ENCODE measurements at places on chromosomes 1 and 21.

- DNase-seq: no peak
Observed at GRCh38 chr1:211327346-211327921, 801 bp downstream of the TRAF5 start.

DNA sequence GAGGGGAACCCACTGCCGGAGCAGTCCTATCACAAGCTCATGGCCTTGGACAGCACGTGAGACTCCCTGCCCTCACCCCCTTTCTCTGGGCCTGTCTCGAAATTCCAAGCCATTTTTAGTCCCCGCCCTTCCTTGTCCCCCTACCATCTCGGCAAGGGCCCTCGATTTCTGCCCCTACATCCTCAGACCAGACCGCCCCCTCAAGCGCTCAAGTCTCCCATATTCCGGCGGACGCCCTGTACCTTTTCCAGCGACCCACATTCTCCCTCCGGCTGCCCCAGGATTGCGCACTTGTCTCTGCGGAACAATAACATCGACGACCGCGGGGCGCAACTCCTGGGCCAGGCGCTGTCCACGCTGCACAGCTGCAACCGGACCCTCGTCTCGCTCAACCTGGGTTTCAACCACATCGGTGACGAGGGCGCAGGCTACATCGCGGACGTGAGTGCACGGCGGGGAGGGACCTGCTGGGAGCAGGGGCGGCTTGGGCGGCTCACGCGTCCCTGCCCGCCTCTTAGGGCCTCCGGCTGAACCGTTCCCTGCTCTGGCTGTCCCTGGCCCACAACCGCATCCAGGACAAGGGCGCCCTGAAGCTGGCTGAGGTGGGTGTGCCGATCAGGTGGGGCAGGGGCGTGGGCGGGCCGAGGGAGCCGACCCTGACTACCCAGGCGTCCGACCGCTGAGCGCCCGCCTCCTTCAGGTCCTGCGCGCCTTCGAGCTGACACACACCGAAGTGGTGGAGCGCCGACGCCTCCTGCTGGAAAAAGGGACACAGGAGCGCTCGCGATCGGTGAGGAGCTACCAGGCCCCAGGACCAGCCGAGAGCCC is 7.0 kb downstream of the LRRC71 start:
- DNase-seq: peak; percentile 53

DNA sequence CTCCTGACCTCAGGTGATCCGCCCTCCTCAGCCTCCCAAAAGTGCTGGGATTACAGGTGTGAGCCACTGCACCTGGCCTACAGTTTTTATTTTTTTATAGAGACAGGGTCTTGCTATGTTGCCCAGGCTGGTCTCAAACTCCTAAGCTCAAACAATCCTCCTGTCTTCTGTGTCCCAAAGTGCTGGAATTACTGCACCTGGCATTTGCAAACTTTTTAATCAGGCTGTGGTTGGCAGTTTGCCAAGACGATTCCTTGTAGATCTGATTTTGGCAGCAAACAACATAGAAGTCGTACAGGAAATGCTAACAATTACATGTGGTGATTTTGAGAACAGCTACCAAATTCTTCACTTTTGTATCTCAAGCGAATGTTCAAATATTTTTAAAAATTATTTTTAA is 10.1 kb downstream of the RBP7 start:
- DNase-seq: no peak

GRCh38 chr1:66938613-66939012 is 13.8 kb downstream of the MIER1 start:
- no peak for DNase-seq

DNA sequence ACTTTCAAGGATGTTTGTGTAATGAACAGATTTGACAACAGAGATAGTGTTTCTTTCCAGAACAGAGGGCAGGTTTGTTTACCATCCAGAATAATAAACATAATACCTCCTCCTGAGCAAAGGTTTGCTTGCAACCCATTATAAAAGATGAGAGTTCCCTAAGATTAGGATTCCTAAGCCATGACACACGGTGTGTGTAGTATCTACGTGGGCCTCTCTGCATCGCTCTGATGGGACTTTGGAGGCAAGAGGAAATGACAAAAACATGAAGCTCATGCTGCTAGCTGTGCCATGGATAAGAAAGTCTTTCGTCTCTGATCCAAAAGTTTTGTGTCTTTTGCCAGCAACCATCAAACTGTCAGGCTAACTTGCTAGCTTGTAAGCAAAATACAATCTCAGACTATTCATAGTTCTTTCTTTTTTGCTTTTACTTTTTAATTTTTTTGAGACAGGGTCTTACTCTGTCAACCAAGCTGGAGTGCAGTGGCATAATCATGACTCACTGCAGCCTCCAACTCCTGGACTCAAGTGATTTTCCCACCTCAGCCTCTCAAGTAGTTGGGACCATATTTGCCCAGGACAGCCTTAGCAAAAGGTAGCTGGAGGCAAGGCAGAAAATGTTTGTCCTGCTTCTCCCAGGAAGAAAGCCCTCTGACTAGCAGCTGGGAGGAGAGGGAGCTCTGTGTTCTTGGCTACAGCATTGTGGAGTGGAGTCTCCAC is 81.1 kb downstream of the LHX4 start:
- no peak for DNase-seq

DNA sequence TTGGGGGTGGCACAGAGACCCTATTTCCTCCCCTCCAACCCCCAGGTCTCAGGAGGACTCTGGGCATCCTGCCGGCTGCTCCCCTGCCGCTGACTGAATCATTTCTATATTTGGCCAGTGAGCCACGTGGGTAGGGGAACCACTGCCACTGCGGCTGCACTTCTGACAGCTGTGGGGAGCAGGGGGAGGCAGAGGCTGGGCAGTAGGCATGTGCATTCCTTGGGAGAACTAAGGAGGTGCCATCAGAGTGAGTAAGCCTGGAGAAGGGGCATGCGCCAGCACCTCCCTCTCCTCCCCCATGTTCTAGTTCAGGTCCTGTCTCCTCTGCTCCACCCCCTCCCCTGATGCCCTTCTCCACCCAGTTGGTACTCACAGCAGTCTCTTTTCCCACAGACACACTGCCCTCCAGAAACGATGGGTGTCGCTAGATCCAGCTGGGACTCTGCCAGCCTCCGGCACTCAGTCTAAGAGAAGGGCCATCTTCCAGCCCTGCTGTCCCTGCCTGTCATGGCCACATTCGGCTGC is 12.0 kb downstream of the PPFIA4 start:
- no peak for DNase-seq

DNA sequence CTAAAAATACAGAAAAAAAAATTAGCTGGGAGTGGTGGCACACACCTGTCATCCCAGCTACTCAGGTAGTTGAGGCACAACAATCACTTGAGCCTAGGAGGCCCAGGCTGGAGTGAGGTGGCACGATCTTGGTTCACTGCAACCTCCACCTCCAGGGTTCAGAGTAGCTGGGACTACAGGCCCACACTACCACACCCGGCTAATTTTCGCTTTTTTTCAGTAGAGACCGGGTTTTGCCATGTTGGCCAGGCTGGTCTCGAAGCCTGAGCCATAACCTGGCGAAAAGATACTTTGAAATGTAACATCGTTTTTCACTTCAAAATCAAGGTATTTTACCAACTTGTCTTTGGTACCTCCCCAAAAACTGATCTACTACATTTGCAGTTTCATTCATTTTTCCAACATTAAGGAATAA is 6.1 kb downstream of the GAS5 start:
- no peak for DNase-seq

DNA sequence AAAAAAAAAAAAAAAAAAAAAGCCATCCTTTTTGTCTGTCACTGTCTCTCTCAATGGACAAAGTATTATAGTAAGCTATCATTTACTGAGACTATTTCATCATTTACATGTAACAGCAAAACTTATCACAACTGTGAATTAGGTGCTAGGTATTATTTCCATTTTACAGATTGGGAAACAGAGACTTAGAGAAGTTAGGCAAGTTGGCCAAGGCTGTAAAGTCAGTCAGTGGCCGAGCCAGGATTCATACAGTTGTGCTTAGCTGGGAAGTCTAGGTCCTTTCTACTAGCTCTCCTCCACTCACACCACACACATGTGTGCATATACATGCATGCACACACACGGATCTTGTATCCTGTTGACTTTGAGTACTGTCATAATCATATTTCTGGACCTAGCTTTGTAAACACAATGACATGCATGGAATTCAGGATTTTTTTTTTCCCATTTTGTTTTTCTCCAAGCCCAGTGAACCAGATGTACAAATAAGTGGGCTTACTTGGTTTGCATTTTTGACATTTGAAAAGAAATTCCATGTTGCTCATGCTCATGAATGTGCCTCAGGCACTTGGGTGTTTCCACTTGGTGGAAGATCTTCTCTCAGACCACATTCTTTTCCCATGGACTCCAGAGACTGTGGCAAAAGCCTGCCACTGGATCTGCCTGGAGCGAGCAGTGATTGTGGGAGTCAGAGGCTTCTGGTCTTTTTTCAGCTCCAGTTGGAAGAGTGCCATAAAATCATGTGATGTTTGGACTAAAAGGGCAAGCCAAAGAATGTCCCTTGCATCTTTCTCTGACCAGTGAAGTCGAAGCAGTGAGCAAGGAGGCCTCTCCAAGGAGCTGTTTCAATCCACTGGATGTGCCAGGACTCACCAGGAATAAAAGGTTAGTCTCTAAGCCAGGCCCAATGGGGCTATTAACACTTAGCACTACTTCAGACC is 61.7 kb upstream of the DNAJC6 start:
- DNase-seq: no peak

- DNase-seq: no peak
Observed at GRCh38 chr1:87927391-87928280, 599.0 kb downstream of the LMO4 start.

DNA sequence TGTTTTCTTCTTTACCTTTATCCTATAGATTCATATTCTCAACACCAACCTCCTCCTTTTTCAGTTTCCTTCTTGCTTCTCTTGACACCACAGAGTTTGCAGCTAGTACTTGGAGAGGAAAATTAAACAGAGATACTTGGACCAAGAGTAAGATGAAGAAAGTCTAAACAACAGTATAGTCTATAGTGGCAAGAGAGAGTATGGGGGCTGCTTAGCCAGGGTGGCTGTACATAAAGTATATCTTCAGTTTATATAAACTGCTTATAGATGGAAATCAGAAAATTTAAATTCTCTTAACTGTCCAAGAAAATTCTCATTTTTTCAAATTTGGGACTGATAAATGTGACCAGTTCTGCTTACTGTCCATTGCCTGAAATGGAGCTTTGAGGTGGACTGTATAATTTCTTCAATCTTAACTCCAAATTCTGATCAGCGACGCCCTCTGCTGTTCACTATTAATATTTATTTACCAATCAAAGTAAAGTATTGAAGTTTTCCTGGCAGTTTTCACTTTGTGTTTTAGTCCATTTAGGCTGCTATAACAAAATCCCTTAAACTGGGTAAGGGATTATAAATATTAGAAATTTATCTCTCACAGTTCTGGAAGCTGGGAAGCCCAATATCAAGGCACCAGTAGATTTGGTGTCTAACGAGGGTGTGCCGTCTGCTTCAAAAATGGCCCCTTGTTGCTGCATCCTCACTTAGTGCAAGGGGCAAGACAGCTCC is 14.8 kb upstream of the METTL18 start:
- DNase-seq: no peak

- no peak for DNase-seq
Observed at GRCh38 chr1:55951291-55951690, 628.1 kb downstream of the PLPP3 start.

- DNase-seq: no peak
Observed at GRCh38 chr1:72137656-72138055, 144.7 kb downstream of the NEGR1 start.

GRCh38 chr1:118661769-118662320 is 326.3 kb downstream of the TBX15 start:
- no peak for DNase-seq

- no peak for DNase-seq
Observed at GRCh38 chr1:27475720-27476119, 14.2 kb downstream of the WASF2 start.

GRCh38 chr1:113812661-113813135 is 422 bp upstream of the RSBN1 start:
- no peak for DNase-seq

- DNase-seq: no peak
Observed at GRCh38 chr1:191609305-191609704, 549.0 kb upstream of the RGS18 start.

- no peak for DNase-seq
Observed at GRCh38 chr1:210236840-210237409, 4.3 kb downstream of the SERTAD4 start.

DNA sequence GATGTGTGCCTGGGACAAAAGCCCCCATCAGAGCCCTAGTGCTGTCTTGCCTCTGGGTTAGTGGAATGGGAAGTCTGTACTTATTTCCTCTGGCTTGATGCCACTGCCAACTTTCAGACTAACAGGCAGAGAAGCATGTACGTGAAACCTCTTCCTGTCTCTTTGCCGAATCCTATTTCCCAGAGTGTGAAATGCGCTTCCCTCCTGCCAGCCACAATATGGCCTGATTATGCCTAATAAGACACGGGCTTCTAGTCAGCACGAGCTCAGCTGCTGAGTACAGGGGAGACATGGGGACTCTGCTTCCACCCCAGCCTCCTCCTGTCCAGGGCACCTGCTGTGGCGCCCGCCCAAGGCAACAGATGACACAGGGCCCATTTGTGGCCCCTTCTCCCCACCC is 111.4 kb downstream of the KCND3 start:
- DNase-seq: no peak

- DNase-seq: no peak
Observed at GRCh38 chr21:14687268-14687625, 141.1 kb upstream of the SAMSN1 start.

GRCh38 chr1:193338194-193338593 is 151.8 kb upstream of the B3GALT2 start:
- DNase-seq: no peak

DNA sequence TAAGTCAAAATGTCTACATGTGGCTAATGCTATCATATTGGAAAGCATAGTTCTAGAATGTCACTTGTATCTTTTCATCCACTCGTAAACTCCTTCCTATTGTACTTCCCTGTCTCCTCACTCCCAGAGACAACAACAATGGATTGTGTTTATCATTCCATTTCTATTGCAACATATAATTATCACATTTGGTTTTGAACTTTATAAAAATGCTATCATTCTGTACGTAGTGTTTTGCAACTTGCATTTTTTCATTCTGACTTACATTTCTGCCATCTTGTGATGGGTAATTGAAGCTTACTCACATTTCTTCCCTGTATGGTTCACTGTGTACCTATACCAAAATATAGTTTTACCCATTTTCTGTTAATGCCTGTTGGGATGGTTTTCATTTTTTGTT is 14.5 kb upstream of the CSF3R start:
- DNase-seq: no peak

- DNase-seq: no peak
Observed at GRCh38 chr1:38101037-38101785, 54.6 kb upstream of the POU3F1 start.

Data from activated CD8-positive, alpha-beta memory T cell treated with anti-CD3 and anti-CD28 coated beads for 48 hours (primary cell).